Activated naive CD8-positive, alpha-beta T cell treated with anti-CD3 and anti-CD28 coated beads, Interleukin-2, amount 10 ng/mL, durations not matched to agents 7 days and 5 days (primary cell): ENCODE measurements at places on chromosomes 1 and 21. TPM values are rescaled to one million over a fixed set of nuclear protein-coding genes. Genes with fewer than 3 reads are reported as not detected.

- H3K27ac ChIP-seq, result no peak overlapping the region
- H3K36me3 ChIP-seq, result no peaks in the 10 kb centered on the region
- H3K4me3 ChIP-seq, result no peak overlapping the region
- no peaks in the 10 kb centered on the region for H3K4me1 ChIP-seq
- H3K27me3 ChIP-seq, result peaks cover 8% of the 10 kb centered on the region
Observed at GRCh38 chr1:36570006-36570405, 87.3 kb upstream of the CSF3R start.

GRCh38 chr1:81813691-81814090, 13.0 kb downstream of the ADGRL2 start:
- H3K4me3 ChIP-seq, result no peak overlapping the region
- no peaks in the 10 kb centered on the region for H3K4me1 ChIP-seq
- H3K36me3 ChIP-seq, result no peaks in the 10 kb centered on the region
- DNase-seq, result no peak
- H3K27ac ChIP-seq, result no peak overlapping the region

Gene MAPKAPK2
- total RNA-seq, result 74.9 TPM

Gene CNR2
- total RNA-seq, result 2.0 TPM

GRCh38 chr1:162674034-162674608, 41.9 kb downstream of the DDR2 start:
- no peaks in the 10 kb centered on the region for H3K4me1 ChIP-seq
- no peaks in the 10 kb centered on the region for H3K27me3 ChIP-seq
- H3K36me3 ChIP-seq, result no peaks in the 10 kb centered on the region
- no peak overlapping the region for H3K4me3 ChIP-seq

GRCh38 chr1:56355918-56356317, 223.4 kb downstream of the PLPP3 start:
- DNase-seq, result no peak
- no peaks in the 10 kb centered on the region for H3K4me1 ChIP-seq
- no peak overlapping the region for H3K27ac ChIP-seq
- H3K27me3 ChIP-seq, result no peaks in the 10 kb centered on the region
- H3K4me3 ChIP-seq, result no peak overlapping the region
- H3K36me3 ChIP-seq, result no peaks in the 10 kb centered on the region

GRCh38 chr1:230050973-230051735, 15.9 kb upstream of the GALNT2 start:
- H3K27me3 ChIP-seq, result peaks cover 10% of the 10 kb centered on the region
- H3K4me1 ChIP-seq, result peaks cover 3% of the 10 kb centered on the region
- H3K36me3 ChIP-seq, result no peaks in the 10 kb centered on the region
- no peak overlapping the region for H3K27ac ChIP-seq

- H3K27me3 ChIP-seq, result no peaks in the 10 kb centered on the region
- H3K36me3 ChIP-seq, result no peaks in the 10 kb centered on the region
Observed at GRCh38 chr1:188660572-188660971, 1817.1 kb downstream of the BRINP3 start.

Gene NTNG1
- 0.30 TPM for total RNA-seq

Gene ZNF648
- not detected for total RNA-seq

Gene XCL1
- total RNA-seq, result 27.1 TPM

GRCh38 chr1:16110456-16110855, 37.0 kb upstream of the FAM131C start:
- peaks cover 2% of the 10 kb centered on the region for H3K4me1 ChIP-seq
- no peak overlapping the region for H3K27ac ChIP-seq
- H3K36me3 ChIP-seq, result peaks cover 3% of the 10 kb centered on the region
- peaks cover 29% of the 10 kb centered on the region for H3K27me3 ChIP-seq
- no peak for DNase-seq
- no peak overlapping the region for H3K4me3 ChIP-seq

- H3K36me3 ChIP-seq, result peaks cover 5% of the 10 kb centered on the region
- H3K27ac ChIP-seq, result peak within 1 kb of the TSS; percentile 85
- no peaks in the 10 kb centered on the region for H3K27me3 ChIP-seq
- H3K4me3 ChIP-seq, result peak within 1 kb of the TSS; percentile 96
Observed at GRCh38 chr1:156054500-156055280, at the start of gene LAMTOR2. Gene LAMTOR2 (plus strand): TSS chr1:156054782. CDS start chr1:156054890, 108 bp downstream.

- DNase-seq, result no peak
- no peaks in the 10 kb centered on the region for H3K4me1 ChIP-seq
Observed at GRCh38 chr1:68330391-68330790, 98.1 kb upstream of the WLS start.

DNA sequence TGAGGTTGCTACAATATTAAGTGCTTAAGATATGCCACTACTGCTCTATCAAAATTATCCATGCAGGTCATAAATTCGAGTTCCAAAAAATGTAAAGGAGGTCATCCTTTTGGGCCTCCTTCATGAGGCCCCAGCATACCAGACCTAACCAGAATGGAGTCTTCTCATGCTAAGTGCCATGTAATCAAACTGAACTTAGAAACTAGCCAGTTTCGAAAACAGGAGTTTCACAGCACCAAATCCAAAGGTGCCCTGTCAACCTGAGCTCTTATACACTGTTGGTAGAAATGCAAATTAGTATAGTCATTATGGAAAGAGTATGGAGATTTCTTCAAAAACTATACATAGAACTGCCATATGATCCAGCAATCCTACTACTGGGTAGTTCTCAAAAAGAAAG, 320.5 kb downstream of the ST6GALNAC3 start:
- DNase-seq, result no peak
- no peaks in the 10 kb centered on the region for H3K4me1 ChIP-seq
- H3K27me3 ChIP-seq, result peaks cover 4% of the 10 kb centered on the region
- no peak overlapping the region for H3K4me3 ChIP-seq

GRCh38 chr1:147745271-147745670, 15.1 kb downstream of the GJA5 start:
- no peak overlapping the region for H3K4me3 ChIP-seq
- H3K36me3 ChIP-seq, result no peaks in the 10 kb centered on the region
- DNase-seq, result no peak
- peaks cover 17% of the 10 kb centered on the region for H3K27me3 ChIP-seq

- peaks cover 9% of the 10 kb centered on the region for H3K36me3 ChIP-seq
- H3K4me3 ChIP-seq, result no peak overlapping the region
- H3K27ac ChIP-seq, result no peak overlapping the region
- H3K27me3 ChIP-seq, result no peaks in the 10 kb centered on the region
- peaks cover 19% of the 10 kb centered on the region for H3K4me1 ChIP-seq
- no peak for DNase-seq
Observed at GRCh38 chr21:34836103-34836932, 167.5 kb downstream of the CLIC6 start.
